Activated CD4-positive, alpha-beta T cell treated with anti-CD3 and anti-CD28 coated beads, Interleukin-2, Interleukin-6, amounts not matched to agents 100 ng/mL and 50 ng/mL, durations not matched to agents 16 hours and 8 hours (primary cell): ENCODE measurements at places on chromosomes 3 and 15.

GRCh38 chr3:134372396-134373270 is 1.6 kb downstream of the AMOTL2 start:
- no peak for DNase-seq

DNA sequence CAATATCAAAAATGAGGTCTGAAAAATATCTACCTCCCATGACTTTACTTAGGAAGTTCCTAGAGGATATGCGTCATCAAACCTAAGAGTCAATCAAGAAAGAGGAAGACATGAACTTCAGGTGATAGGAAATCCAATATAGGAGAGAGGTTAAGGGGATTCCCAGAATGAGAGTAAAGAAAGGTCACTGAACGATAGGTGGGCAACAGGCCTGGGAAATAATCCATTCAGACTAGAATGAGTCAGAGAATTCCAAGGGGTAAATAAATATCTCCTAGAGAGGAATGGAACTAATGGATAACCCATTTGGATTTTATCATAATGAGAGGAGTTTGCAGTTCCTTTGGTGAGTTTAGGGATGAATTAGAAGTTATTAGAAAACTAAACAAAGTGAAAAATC is 131.1 kb upstream of the NUDT16 start:
- DNase-seq: no peak

GRCh38 chr3:88991496-88991895 is 115.9 kb upstream of the EPHA3 start:
- no peak for DNase-seq

DNA sequence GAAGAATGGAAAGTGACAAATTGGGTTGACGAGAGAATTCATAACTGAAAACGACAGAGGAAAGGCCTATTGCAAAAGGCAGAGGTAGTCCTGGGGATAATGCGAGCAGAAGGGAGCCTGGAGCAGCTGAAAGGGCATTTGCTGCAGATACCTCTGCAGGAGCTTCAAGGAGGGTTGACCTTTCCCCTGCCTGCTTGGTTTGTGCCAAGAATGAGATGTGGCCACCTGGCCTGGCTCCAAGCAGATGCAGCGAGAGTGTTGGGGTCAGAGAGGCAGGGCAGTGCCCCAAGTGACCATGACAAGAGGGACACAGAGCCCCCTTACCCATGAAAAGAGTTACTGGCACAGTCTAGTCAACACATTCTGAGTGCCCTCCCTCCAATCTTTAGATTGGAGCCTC is 43.5 kb downstream of the SLC41A3 start:
- no peak for DNase-seq

GRCh38 chr3:46277476-46277875 is 35.2 kb downstream of the CCR3 start:
- DNase-seq: no peak

- peak; percentile 37 for DNase-seq
Observed at GRCh38 chr3:73056014-73056844, 5.2 kb upstream of the EBLN2 start.

GRCh38 chr3:182802413-182803390 is 9.4 kb downstream of the ATP11B start:
- DNase-seq: no peak

- DNase-seq: no peak
Observed at GRCh38 chr3:52190294-52191074, 7.5 kb upstream of the ALAS1 start.

- DNase-seq: no peak
Observed at GRCh38 chr3:84960581-84960980, 1.8 kb downstream of the CADM2 start.
